Retinal pigment epithelial cell (primary cell): ENCODE measurements at places on chromosomes 7 and 10.

DNA sequence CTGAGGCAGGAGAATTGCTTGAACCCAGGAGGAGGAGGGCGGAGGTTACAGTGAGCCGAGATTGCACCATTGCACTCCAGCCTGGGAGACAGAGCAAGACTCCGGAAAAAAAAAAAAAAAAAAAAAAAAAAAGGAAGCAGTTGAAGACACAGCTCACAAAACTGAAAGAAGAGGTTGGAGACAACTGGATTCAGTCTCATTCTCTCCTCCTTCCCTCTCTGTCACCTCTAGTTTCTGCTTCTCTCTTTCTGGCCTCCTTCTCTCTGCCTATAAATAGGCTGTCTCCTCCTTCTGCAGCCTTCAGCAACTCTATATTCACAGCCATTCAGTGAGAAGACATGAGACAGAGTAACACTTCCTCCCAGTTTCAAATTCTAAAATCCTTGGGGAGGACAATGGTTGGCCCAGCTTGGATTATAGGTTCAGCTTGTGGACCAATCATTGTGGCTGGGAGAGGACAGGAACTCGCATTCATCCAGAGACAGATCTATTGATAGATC is 125.6 kb upstream of the HABP2 start:
- no peak for DNase-seq

GRCh38 chr7:112669306-112669705 is 120.9 kb downstream of the TMEM168 start:
- no peak for DNase-seq

DNA sequence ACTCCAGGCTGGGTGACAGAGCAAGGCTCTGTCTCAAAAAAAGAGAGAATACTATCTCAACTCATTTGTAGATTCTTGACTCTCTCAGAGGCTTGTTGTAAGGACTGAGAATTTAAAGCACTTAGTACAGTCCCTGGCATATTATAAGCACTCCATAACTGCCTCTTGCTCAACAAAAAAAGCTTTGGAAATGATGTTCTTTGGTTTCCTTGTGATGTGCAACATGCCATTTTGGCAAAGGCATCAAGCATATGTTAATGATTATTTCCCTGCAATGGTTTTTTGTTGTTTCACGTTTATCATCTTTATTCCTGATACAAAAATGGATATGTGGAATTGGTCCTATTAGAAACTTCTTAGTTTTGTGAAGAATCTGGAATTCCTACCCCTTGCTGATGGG is 15.7 kb downstream of the NOLC1 start:
- DNase-seq = no peak

- DNase-seq = no peak
Observed at GRCh38 chr7:13849163-13849892, 140.1 kb downstream of the ETV1 start.

- no peak for DNase-seq
Observed at GRCh38 chr7:121853307-121853706, 19.7 kb upstream of the PTPRZ1 start.

DNA sequence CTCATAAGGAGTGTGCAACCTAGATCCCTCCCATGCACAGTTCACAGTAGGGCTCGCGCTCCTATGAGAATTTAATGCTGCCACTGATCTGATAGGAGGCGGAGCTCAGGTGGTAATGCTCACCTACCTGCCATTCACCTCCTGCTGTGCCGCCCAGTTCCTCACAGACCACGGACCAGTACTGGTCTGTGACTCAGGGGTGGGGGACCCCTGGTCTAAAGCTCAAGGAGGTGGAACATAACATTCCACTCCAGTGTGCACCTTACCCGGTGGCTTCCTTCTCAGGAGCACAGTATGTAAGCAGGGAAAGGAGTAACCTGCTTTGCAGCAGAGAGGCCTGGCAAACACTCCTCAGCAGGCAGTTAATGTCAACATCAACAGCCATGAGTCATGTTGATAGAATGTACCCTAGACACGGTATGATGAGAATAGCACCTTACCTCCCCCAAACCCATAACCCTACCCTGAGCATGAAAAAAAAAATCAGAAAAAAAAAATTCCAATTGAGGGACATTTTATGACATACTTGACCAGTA is 273.5 kb downstream of the FGFR2 start:
- no peak for DNase-seq

DNA sequence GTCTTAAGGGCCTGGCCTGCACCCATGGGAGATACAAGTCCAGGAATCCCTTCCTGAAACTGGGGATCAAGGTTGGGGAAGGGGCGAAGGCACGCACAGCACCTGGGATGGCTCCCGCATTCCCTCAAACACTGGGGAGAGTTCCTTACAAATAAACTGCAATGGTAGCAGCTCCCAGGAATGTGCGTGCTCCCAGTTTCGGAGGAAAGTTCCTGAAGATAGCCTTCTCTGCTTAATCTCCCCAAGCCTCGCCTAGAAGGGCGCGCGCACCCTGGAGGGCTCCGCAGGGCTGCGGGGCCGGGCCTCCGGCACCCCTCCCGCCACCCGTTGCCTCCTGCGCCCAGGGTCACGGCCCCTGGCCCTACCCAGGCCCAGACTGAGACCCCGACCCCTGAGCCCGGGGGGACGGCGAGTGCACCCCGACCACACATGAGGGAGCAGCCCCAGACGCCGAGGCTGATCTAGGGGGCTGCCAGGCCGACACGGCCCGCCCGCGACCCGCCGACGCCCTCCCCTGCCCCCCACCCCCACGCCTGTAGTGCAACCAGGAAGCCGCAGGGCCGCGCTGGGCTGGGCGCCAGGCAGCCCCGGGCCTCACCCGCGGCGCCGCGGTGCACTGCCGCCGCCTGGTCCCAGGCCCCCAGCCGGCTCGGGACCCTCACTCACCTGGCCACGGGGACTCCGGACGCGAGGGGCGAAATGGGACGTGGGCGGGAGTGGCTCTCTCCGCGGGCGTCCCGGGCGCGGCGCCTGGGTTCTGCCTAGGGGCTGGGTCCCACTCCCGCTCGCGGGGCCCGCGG is 460 bp downstream of the ANXA11 start:
- no peak for DNase-seq

GRCh38 chr7:97858221-97858620 is 14.0 kb downstream of the ASNS start:
- DNase-seq = no peak

DNA sequence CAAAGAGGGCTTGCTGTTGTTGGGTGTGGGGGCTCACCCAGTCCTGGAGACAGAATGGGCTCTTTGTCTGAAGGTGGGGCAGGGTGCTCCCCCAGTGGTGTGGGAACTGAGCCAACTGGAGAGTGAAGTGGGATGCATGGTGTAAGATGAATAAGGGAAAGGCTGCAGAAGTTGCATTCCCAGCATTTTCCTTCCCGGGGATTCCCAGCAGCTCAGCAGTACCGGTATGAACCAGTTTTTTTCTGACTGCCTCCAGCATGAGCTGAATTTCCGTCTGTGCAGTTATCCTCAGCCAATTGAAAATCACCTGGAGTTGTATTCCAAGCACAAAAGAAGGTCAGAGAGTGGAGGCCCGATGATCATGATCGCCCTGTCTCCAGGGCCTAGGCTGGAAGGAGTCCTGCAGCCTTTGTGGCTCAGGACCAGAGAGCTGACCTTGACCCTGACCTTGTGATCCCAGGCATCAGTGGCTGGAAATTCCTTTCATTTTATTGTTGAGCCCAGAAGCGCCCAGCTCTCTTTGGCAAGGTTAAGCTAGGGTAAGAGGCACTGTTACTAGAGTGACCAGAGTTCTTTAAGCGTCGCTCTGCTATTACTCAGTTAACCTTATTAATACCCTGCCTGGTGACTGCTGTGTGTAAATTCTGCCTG is 33.4 kb downstream of the OGDH start:
- peak; percentile 81 for DNase-seq

DNA sequence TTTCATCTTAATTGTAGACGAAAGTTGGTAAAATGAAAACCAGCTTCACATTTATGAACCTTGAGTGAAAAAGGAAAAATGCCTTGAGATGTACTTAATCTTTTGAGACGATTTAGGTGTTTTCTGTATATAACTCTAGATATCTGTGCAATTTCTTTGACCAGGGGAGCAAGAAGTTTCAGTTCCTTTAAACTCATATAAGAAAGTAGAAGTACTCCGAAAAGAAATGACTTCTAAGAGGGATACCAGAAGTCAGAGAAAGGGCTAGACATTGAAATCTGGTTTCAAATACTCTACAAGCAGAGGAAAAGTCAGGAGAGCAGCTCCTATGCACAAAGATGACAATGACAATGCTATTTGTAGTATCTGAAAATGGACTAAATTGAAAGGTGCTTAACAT is 303.7 kb downstream of the BAMBI start:
- no peak for DNase-seq

GRCh38 chr7:11751807-11752389 is 80.1 kb downstream of the THSD7A start:
- peak; percentile 5 for DNase-seq

- peak; percentile 63 for DNase-seq
Observed at GRCh38 chr10:119253433-119254174, 46.2 kb downstream of the GRK5 start.

DNA sequence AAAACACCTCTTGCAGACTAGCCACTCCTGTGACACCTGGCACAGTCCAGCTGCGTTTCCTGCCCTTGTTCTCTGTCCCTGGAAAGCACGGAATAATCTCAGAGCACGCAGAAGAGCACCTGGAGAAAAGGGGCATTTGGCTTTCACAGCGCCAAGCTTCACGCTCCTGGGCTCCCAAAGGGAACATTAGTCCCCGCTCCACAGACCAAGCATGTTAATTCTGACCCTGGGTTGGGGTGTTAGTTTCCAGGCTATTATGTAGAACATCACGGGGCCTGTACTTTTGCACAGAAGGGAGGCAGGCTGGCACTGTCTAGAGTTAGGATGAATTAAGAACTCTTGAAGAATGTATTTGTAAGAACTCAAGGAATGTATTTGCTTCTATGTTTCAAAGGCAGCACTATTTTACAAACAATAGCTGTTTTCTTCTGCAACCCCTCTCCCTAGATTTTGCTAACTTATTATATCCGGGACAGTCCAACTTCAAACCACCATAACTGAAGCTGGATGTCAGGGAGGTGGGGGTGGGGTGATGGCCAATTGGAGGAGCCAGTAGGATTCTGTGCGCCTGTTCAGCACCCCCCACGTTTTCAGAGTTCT is 62.2 kb upstream of the TRIM8 start:
- DNase-seq = no peak

GRCh38 chr10:113069595-113069994 is 119.5 kb downstream of the TCF7L2 start:
- peak; percentile 90 for DNase-seq
